ENCODE measurements at places on chromosomes 1 and 21.

DNA sequence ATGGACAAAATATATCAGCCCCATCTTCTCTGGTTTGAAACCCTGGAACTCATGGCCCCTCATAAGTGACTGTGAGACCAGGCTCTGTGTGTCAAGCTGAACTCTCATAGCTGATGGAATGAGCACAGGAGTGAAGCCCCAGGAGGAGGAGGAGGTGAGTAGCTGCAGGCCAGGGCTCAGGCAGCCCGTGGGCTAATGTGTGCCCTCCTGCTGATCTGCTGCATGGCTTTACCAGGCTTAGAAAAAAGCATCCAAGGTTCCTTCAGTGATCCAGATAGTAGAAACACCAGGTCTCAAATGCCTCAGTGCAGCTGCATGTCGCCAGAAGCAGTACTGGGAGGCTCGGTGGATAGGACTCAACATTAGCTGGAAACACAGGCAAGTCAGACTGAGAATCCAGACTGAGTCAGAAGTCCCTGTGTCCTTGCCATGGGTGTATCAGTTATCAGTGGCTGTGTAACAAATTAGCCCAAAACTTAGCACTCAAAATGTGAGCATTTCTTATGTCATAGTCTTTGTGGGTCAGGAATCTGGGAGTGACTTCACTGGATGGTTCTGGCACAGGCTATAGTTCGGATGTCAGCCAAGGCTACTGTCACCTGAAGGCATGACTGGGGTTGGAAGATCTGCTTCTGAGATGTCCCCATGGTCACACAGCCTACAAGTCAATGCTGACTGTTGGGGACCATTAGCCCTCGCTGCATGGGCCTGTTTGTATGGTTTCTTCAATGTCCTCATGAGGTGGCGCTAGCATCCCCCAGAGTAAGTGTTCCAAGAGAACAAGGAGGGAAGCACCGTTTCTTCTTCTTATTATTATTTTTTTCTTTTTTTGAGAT, 255.4 kb upstream of the IRF2BP2 start:
- DNase-seq = no peak

GRCh38 chr1:151655371-151655770, 43.5 kb downstream of the SNX27 start:
- DNase-seq = no peak

DNA sequence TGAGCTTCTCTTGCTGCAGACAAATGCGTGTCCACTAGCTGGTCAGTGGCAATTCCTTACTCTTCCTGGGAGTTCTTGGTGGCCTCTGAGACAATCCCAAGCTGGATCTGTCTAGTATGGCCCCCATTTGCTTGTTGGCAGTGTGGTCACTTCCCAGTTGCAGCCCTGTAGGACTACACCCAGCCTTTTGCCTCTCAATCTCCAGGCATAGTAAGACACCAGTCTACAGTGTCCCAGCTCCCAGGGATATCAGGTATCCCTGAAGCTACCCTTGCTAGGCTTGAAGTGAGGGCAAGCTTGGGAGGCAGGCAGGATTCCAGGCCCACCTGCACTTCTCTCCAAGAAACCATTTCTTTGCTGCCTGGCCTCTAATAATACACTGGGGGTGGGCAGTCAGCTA, 316.6 kb downstream of the RYR2 start:
- no peak for DNase-seq

DNA sequence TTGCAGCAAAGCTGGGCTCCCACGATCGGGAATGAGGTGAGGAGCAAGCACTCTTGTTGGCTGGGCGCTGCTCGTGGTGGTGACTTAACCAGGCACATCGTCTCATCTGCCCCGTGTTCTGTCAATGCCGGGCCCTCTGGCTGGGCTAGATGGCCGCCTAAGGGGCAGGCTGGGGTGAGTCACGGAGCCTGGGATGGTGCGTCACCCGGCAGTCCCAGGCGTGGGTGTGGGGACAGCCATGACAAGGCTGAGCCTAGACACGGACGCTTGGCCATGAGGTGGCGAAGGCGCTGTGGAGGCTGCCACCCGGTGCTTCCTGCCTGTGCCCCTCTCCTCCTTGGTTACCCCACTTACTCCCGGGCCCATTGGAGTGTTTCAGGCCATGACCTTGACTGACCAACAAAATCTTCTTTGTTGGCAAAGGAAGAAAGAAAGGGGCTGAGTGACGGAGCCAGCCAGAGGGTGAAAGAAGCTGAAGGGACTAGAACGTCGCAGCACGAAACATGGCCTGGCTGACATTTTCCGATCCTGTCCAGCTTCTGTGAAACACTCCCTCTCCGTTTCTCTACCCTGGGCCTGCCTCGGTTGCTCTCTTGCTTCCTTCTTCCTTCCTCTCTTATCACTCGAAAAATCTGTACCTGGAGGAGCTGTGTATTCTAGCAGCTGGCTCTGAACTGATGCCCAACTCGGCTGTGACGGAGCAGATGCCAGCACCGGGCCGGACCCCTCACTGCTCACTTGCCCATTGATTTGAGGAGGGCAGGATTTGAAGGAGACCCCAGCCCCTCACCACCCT, 596 bp downstream of the CD247 start:
- peak; percentile 86 for DNase-seq

GRCh38 chr21:20592463-20592862, 405.7 kb upstream of the NCAM2 start:
- DNase-seq = no peak

DNA sequence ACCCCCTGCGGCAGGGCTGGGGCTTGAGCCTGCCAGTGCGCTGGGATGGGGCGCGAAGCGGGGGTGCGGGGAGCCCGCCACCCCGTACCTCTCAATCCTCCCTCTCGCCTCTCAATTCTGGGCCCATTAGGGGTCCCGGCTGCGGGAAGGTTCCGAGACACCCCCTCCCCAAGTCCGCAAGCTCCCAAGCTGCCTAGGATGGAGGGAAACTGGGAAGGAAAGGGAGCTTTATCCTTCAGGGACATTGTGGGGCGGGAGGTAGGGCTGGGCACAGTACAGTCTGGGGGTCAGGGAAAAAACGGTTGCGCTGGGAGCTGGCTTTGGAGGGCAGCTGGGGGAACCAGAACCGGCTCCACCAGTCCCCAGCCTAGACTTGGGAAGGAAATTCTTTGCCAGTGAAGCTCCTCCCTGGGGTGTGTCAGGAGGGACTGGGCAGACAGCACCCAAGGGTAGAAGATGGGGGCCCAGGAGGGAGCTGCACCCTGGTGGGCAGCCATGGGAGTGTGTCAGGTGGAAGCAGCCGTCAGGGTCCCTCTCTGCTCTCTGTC, 904 bp downstream of the GJB3 start:
- DNase-seq = no peak

GRCh38 chr1:205579711-205580110, 52.1 kb downstream of the ELK4 start:
- DNase-seq = no peak

- DNase-seq = no peak
Observed at GRCh38 chr1:154352245-154352580, 26.9 kb downstream of the ATP8B2 start.

DNA sequence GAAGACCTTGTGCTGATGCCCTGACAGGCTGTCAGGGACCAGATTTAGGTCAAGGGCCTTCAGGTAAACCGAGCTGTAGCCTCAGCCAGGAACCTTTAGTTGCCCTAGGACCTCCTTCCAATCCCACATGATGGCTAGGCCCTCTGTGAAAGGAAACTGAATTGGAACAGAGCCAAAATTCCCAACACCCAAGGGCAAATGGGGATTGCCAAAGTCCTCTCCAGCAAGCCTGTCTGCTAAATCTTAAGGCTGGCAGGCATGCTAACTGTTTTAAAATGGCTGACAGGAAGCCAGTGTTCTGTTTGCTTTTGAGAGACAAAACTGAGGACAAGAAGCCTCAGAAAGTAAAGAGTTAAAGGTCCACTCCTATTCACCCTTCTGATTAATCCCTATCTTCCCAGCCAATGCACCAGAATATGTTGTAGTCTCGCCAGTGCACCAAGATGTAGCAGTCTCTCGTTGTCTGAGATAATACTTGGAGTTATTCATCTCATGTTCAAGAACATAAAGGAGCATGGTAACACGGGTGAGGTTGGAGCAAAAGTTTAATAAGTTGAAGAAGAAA, 35.1 kb downstream of the MSTO1 start:
- no peak for DNase-seq

DNA sequence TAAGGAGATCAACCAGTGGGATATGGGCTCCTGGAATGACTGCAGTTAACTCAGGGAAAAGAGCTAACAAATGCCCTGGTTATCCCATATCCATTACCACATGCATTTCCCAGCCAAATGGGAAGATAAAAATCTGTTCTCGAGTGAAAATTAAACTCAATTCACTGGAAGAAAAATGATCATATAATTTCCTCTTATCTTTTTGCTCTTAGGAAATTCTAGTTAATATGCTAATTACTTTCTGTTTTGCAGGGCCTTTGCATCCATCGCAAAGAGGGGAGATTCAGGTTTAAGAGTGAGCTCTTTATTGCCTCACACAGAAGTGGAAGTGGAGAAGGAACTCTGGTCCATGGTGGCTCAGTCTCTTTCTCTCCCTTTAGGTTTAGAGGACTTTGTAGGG, 3.9 kb upstream of the IL24 start:
- no peak for DNase-seq

GRCh38 chr1:236677641-236678235, 8.6 kb upstream of the ACTN2 start:
- no peak for DNase-seq

DNA sequence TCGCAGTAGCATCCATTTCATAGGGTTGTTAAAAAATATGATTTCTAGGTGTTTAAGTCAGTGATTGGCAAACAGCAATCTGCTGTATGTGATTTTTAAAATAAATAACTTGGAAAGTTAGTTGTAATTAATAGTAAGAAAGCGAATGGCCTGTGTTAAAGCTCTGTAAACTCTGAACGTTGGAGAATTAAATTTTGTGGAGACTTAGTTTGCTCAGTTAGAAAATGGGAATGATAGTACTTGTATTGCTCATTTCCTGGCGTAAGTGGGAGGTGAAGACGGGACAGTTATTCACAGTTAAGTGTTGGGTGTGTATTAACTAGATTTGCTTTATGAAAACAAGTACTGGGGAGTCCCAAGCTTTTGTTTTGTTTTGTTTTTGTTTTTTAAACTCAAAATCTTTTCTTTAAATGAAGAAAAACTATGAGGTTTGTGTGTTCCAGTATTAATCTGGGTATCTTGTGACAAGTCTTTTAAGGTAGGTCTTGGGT, 995 bp downstream of the CACYBP start:
- DNase-seq = no peak

All from activated T-cell treated with anti-CD3 and anti-CD28 coated beads for 24 hours (primary cell).